ENCODE measurements at places on chromosomes 6 and 20.

DNA sequence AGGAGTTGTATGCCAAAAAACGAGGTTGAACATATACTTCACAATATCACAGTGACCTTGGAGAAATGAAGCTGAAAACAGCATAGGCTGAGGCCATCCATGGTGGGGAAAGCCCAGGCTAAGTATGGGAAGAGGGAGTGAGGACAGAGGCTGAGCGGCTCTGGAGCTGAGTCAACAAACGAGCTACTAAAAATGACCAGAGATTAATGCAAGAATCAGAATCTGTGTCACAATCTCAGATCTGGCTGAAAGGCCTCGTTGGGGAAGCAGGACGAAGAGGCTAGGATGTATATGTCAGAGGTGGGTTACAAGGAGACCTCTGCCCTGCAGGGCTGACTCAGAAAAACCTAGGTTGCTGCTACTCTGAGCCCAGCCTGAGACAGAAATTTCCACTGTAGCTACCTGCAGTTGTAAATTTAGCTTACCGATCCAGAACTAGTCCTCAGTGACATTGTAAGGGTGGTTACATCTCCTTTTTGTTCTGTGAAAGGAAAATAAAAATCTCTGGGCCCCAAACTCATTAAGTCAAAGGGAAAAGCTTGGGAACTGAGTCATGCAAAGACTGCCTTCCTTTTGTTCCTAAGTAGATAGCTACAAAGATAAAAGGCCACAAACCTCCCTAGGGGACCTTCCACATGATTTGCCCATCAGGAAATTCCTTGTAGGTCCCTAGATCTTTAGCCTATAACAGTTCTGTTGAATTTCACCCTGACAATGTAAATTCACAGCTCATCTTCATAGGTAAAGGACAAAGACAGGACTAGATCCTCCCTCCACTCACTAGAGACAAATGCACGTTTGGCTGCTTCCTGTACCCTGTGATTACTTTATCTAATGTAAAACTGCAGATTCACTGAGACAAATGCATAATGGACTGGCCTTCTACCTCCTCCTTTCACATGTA, 8.5 kb upstream of the TUBB2A start:
- no peak for DNase-seq

DNA sequence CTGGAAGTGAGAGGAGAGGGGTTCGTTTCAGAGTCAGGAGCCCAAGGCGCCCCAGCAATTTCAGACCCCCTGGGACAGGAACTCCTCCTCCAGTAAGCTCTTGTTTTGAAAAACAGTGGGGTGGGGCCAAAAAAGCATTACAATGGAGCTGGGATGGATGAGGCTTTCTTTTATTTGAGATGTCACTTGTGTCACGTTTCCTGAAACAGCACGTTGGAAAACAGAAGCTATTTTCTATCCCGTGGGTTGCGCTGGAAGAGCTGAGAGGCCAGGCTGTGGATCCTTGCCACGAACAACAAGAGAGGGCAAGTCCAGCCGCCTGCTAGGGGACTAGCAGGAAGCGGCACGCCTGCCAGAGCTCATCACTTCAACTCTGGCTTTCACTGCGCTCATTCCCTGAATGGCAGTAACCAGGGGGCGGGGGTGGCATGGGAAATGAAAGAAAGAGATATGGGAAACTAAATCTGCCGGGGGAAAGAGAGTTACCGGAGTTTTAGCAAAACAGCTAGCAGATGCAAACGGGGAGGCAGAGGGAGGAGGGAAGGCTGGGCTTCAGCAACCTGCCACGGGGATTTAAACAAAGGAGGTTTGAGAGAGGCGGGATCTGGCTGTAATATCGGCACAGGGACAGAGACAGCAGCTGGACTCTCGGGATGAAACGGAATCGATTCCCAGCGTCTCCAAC, 34.6 kb downstream of the GCNT2 start:
- DNase-seq: no peak

DNA sequence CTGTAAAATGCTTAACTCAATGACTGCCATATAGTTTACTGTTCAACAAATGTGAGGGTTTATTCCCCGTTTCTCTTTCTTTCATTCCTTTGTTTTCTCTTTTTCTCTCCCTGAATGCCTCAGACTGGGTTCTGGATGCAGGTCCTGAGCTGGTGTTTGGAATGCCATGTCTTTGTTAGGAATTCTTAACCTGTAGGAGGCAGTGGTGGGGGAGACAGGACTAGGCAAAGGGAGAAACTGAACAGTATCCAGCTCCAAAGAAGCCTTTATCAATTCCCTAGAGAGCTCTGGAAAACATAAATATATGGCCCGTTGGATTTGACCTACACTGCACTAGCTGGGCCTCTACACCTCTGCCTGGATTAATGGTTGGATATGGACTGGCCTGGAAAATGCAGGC, 621.2 kb upstream of the SLC35B3 start:
- no peak for DNase-seq

GRCh38 chr6:170366248-170366960, 59.8 kb downstream of the FAM120B start:
- DNase-seq: no peak

DNA sequence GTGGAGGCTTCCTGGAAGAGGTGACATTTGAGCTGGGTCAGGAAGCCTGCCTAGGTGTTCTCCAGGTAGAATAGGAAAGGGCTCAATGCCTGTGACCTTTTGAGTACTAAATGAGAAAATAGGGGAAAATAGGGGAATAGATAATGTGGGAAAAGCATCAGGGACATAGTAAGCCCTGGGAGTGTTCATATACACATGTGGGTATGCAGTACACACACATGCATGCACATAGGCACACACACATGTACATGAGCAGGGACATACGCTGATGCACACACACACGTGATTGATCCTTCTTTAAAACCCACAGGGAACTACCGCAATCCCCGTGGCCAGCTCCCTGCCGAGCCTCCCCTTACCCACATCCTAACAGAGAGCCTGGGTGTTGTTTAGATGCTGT, 351.7 kb downstream of the CDH4 start:
- DNase-seq: no peak

DNA sequence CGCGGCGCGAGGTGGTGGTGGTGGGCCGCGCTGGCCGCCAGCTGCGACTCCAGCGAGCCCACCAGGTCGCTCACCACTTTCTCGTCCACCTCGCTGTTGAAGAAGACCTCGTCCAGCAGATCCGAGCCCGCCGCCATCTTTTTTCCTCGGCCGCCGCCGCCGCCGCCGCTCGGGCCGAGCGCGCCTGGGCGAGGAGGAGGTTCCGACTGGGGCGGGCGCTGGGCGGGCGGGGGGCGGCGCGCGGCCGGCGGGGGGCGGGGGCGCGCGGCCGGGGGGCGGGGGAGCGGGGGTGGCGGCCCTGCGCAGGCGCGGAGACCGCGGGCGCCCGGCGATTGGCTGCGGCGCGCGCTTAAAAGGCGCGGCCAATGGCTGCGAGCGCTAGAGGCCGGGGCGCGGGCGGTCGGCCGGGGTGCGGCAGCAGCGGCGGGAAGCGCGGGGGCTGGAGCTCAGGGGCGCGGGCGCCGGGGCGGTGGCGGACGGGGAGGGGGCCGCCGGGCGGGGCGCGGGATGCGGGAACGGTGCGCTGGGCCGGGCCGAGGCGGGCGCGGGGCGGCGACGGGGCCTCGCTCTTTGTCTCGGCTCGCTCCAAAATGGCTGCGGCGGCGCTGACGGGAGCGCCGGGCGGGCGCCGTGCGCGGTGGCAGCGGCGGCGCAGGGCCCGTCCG, at the start of gene TAF4:
TSS of gene TAF4 (minus strand) at position 208 of the 665 bp plus-strand sequence. CDS start at position 137, 71 bp downstream.
- peak; percentile 56 for DNase-seq

- no peak for DNase-seq
Observed at GRCh38 chr6:104126315-104127005, 733.3 kb downstream of the HACE1 start.

DNA sequence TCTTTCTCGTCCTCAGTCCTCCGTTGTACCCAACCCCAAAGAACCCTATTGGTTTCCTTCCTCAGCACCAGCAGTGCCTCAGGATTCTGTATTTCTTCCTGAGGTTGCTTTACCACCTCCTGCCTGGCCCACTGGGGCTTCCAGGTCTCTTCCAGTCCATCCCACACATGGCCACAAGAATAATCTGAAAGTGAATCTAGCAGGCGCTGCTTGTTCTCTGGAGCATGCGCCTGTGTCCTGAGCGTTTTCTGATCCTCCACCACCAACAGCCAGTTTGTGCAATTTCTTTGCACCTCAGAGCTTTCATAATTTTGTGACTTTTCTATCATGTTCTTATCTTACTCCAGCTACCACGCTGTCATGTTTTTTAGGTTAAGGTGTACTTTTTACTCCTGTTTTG, 11.6 kb upstream of the HSP90AB1 start:
- no peak for DNase-seq

GRCh38 chr6:79808921-79809320, 138.4 kb downstream of the ELOVL4 start:
- DNase-seq: no peak

- DNase-seq: no peak
Observed at GRCh38 chr20:49863666-49864065, 51.0 kb downstream of the SLC9A8 start.

DNA sequence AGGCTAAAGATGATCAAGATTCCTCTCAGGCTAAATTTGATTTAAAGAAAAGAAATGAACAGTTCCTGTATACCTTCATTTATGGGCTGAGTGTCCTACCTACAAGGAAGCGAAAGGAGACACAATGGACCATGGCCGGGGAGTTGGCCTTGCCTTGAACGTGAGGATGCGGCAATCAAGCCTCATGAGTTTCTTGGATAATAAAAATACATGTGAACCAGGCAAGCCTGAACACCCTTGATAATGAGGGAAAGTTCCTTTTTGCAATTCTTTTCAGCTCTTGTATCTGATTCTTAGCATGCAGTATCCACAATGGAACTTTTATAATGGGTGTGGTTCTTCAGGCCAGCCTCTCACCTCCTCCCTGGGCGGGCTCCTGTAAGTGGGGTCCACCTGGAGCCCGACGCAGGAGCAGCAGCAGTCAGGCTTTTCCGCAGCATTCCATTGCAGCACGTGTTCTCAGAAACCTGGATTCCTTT, 83.8 kb downstream of the RNASET2 start:
- DNase-seq: no peak

- DNase-seq: no peak
Observed at GRCh38 chr6:150925590-150925928, 60.1 kb downstream of the MTHFD1L start.

- no peak for DNase-seq
Observed at GRCh38 chr20:9417665-9418064, 96.7 kb upstream of the LAMP5 start.

DNA sequence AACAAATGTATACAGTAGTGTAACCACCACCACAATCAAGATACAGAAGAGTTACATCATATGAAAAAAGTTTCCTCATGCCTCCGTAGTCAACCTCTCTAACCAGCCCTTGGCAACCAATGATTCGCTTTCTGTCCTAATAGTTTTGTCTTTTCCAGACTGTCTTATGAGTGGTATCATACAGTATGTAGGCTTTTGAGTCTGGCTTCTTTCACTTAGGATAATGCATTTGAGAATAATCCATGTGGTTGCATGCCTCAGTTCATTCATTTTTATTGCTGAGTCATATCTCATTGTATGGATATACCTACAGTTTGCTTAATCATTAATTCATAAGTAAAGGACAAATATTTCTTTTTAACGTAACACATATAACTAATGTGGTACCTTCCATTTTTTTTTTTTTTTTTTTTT, 86.4 kb upstream of the RIPOR2 start:
- no peak for DNase-seq

- no peak for DNase-seq
Observed at GRCh38 chr20:4272225-4272624, 256.9 kb upstream of the RNF24 start.

DNA sequence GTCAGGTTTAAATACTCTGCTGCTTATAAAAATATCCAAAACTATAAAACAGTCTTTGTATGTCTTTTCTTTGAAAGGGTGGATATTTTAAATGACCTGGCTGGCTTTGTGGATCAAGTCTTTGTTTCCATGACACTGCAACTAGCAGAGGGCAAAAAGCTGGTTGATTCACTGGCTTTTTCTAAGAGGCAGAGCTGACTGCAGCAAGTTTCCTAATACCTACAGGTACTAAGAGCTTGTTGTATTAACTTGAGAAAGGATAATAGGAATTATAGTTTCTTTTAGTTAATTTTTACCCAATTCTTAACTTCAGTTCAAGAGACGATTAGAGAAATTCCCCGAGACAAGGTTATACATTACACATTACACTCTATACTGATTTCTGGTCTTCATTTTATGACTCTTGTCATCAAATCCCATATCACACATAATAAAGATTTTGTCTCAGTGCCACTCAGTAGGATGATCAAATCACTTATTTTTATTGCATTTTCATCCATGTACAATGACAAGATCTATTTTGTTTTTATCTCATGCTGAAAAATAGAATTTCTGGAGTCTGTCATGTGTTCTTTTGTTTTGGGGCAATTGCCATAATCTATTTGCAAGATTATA, 120.1 kb upstream of the RIMS1 start:
- no peak for DNase-seq

GRCh38 chr6:105135056-105135455, 44.8 kb downstream of the POPDC3 start:
- DNase-seq: no peak

GRCh38 chr6:154039231-154039842, at the start of gene OPRM1:
OPRM1 (plus strand) TSS chr6:154039240; CDS start chr6:154039545, 305 bp downstream.
- no peak for DNase-seq

DNA sequence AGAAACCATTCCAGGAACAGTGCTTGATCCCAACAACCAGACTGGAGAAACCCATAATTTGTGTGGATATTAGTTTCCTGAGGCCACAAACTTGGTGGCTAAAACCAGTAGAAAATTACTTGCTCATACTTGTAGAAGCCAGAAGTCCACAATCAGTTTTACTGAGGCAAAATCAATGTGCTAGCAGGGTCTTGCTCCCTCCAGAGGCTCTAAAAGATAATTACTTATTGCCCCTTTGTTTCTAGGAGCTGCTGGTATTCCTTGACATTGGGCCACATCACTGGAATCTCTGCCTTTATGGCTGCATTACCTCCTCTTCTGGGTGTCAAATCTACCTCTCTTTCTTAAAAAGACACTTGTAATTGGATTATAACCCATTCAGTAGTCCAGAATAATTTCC, 142.2 kb upstream of the SAMD5 start:
- no peak for DNase-seq

GRCh38 chr6:63573899-63574553, 1.7 kb downstream of the LOC128125822 start:
- no peak for DNase-seq

- DNase-seq: no peak
Observed at GRCh38 chr20:49641683-49642656, 71.7 kb downstream of the B4GALT5 start.

All from activated CD8-positive, alpha-beta memory T cell treated with anti-CD3 and anti-CD28 coated beads for 4 hours (primary cell).